ENCODE measurements at places on chromosomes 2 and 18. TPM values are rescaled to one million over a fixed set of nuclear protein-coding genes. Genes with fewer than 3 reads are reported as not detected.

DNA sequence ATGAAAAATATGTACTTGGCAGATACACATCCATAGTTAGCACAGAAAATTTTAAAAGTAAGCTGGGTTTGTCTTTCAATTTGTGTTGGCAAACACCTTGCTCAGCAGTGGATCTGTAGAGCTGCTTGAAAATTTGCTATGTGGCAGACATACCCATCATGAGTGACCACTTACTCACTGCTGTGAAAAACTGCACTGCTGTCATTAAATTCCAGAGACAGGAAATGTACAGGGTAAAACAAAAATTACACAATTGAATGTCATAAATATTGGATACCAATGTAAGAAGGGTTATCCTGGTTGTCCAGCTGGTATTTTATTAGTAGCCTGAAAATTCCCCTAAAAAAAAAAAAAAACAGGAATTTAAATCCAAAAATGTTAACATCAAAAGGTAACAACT lies 24.5 kb downstream of the NIF3L1 start:
- DNase-seq: no peak

- no peak for DNase-seq
Observed at GRCh38 chr2:38702413-38702812, 36.5 kb downstream of the GALM start.

DNA sequence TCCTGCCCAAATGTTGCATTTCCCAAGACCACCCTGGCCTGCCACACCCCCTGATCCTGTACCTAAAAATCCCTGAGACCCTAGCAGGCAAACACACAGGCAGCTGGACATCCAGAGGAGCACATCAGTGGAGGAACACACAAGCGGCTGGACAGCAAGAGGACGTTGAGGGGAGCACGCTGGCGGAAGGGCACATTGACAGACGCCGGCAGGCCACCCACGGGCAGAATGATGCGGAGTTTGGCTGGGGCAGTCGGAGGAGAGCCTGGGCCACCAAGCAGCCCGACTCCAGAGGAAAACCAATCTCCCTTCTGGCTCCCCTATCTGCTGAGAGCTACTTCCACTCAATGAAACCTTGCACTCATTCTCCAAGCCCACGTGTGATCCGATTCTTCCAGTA lies 47.7 kb downstream of the EMX1 start:
- DNase-seq: peak; percentile 77

DNA sequence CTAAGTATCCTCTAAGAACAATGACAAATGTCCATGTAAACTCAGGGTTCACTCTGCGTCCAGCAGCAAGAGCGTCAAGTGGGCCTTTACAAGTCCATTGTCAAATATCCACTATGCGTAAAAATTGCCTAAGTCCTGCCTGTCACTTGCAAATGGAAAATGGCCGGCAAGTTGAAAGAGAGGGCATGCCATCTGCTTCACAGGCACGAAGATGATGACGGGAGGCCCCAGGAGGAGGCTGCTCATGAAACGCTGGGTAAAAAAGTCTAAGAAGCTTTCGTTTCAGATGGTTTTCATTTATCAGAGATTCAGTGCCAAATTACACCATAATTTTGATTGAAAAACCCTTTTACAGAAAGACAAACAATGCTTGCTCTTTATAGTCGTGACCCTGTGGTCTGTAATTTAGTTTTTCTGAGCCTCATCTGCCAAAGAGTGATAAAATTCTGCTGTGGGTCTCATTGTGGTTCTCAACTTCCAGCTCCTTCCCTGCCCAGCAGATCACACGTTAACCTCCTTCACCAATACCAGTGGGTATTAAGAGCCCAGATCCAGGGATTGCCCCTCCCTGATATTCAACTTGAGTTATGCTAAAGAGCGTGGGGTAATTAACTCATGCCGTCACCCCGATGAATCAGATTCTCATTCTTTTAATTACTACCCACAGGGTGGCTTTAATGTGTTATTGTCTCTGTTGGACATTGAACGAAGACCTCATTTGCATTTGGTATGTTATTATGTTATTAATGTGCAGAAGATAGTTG lies 160.2 kb upstream of the ALKAL2 start:
- DNase-seq: no peak

- no peak for DNase-seq
Observed at GRCh38 chr2:216044883-216045486, 31.6 kb upstream of the MREG start.

- no peak for DNase-seq
Observed at GRCh38 chr2:26707747-26708146, 15.2 kb downstream of the KCNK3 start.

GRCh38 chr18:10784596-10785202 lies 258.9 kb downstream of the NAPG start:
- no peak for DNase-seq

DNA sequence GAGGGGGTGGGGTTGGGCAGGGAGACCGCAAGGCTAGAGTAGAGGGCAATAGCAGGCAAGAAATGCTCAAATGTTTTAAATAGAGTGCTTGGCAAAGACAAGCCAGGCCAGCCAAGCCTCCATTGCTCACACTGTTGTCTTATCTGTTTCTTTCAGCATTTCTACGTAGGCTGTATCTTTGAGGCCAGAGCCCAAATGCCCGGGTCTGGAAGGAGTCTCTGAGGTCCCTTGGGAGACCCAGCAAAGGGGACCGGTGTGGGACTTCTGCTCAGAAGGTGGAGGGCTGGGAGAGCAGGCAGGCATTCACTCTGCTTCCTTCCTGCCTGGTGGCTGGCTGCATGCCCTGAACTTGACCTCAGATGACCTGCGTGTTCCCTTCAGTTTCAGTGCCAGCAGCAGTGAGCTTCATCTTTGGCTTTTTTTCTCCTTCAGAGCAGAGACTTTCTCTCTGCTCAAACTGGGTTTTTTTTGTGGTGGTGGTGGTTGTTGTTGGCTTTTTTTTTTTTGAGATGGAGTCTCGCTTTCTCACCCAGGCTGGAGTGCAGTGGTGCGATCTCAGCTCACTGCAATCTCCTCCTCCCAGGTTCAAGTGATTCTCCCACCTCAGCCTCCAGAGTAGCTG lies 13.7 kb upstream of the TET3 start:
- no peak for DNase-seq

DNA sequence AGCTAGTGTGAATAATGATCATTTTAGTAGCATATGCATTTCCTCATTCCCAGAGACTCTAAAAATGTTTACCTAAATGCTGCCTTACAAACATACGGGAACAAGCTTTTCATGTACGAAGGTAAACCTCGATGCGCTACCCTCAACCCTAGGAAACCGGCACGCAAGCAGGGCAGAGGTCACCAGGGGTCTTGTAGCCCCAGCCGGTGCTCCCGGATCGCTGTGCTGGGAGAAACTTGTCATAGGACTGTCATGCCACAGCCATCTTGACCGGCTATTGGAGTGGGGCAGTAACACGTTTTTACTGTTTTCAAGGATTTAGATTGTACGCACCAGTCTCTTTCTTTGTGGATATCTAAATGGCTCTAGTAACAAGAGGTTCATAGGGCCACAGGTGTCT lies 34.8 kb upstream of the NFATC1 start:
- DNase-seq: no peak

DNA sequence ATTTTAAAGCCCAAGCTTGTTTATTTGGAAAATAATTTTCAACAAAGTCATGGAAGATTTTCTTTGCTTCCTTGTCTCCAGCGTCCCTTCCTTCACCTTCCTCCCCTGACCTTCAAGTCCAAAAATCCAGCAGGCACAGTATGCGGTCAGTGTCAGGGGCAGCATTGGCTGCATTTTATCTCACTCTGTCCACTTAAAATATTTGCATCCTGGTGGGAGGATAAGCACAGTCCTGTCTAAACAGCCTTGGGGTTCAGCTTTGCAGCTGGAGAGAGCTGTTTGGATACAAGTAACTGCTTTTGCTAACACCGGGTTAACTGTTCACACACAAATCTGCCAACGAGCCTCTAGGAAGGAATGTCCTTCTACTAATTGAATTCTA lies 318.1 kb downstream of the PDE11A start:
- DNase-seq: no peak

GRCh38 chr18:63141778-63142176 lies 177.8 kb downstream of the BCL2 start:
- no peak for DNase-seq

DNA sequence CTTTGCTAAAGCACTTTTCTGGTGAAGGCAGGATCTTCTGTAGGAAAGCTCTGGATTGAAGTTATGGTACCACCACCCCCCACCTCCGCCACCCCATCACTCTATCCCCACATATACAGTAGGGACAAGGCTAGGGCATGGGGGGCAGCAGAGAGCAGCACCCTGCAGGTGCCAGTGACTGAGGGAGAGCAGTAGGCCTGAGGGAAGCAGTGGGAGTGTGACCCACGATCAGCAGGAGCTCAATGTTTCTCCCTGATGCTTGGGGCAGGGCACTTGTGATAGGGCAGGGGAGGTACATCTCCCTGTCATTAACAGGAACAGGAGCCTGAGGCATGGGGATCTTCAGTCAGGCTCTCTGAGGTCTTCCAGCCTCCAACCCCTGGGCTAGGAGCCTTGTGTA lies 121.6 kb downstream of the ZFP36L2 start:
- DNase-seq: no peak

GRCh38 chr2:65727381-65727780 lies 295.0 kb upstream of the SPRED2 start:
- DNase-seq: no peak

- no peak for DNase-seq
Observed at GRCh38 chr18:74609535-74609934, 11.9 kb downstream of the ZNF407 start.

- no peak for DNase-seq
Observed at GRCh38 chr2:224934526-224935188, 107.6 kb downstream of the DOCK10 start.

GRCh38 chr2:18339326-18339725 lies 221.1 kb downstream of the RDH14 start:
- DNase-seq: no peak

- no peak for DNase-seq
Observed at GRCh38 chr18:44716697-44717163, 36.0 kb downstream of the SETBP1 start.

DNA sequence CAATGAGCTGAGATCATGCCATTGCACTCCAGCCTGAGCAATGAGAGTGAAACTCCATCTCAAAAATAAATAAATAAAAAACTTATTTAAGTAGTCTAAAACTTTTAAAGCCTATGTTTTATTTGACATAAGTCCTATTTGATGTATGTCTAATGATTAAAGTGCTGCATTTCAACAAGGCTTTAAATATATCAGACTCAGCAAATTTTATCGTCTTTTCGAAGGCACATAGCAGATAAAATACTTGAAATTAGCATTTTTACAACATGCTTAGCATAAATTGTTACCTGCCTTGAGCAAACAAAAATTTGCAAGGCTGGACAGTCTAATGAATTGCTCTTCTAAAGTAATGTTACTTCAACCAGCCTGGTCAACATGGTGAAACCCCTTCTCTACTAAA lies 85.9 kb downstream of the PRKRA start:
- no peak for DNase-seq

DNA sequence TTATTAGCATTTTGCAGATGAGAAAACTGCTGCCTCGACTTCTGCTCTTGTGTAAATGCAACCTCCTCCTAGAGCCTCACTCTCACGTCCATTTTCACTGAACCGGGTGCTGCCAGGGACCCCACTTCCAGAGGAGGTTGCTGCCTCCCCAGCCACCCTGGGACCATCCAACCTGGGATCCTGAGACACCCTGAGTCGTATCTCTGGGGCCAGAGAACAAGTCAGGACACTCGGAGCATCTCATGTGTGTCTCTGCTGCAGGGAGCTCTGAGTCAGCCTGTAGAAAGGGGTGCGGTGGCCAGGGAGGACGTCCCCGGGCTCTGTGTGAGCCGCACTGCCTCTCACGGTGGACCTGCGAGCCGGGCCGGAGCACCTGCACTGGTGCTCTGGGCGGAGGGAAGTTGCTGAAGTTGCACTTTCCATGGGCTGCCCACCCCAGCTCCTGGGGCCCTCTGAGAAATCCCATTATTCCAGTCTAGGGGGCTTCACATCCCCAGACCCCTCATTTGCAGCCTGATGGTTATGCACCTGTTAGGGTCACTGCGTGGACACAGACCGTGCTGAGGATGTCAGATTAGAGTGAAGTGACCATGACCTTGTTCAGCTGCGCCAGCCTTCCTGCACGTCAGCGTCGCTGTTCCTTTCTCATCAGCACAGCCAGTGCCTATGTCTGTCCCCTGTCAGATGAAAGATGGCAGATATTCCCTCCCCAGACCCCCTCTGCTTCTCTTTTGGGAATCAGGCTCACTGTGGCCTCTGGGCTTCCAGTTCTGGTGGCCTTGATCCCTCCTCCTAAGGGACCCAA lies 230.4 kb downstream of the KLHL29 start:
- peak; percentile 82 for DNase-seq

- no peak for DNase-seq
Observed at GRCh38 chr2:226256709-226257376, 542.8 kb downstream of the IRS1 start.

DNA sequence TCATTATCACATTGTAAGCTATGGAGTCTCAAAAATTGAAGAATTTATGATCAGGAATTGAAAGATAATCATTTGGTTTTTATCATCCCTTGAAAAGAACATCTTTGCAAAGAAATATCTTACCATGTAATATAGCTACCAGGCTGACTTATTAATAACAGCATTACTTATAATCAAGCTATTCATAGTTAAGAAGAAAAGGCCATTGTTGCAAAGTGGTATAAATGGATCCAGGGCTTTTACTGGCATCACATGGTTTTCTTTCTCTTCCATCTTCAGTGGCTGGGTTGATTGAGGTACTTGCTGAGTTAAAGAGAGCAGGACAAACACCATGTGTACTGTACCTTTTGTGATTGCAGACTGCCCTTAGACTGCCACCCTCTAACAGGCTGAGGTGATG lies 39.6 kb downstream of the MFSD6 start:
- no peak for DNase-seq

DNA sequence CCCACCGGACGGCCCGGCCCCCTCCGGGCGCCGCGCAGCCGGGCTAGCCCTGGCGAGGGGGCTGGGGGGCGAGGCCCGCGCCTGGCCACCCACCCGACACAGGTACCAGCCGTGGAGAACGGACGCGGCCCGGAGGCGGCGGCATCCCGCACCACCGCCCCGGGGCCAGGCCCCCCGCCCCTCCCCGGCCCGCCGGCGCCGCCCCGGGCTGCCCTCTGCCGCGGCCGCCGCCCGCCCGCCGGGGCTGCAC lies 405 bp downstream of the SOS1 start:
- no peak for DNase-seq

GRCh38 chr18:52914148-52914547 lies 574.2 kb downstream of the DCC start:
- no peak for DNase-seq

GRCh38 chr18:33113416-33113815 lies 327.1 kb downstream of the CCDC178 start:
- no peak for DNase-seq

The CACNB4 gene
- 6.0 TPM for total RNA-seq

The VWC2L gene
- not detected for total RNA-seq

The FAM237A gene
- total RNA-seq: not detected

The ASNSD1 gene
- 39.5 TPM for total RNA-seq

The ZNF396 gene
- 1.4 TPM for total RNA-seq

The SERPINB3 gene
- total RNA-seq: not detected

The DTNB gene
- total RNA-seq: 8.7 TPM

The ME2 gene
- total RNA-seq: 29.1 TPM

The ANKRD30BL gene
- not detected for total RNA-seq

The EMX1 gene
- total RNA-seq: not detected

The SLC23A3 gene
- total RNA-seq: 2.4 TPM
